ENCODE measurements at places on chromosomes 5 and 9. TPM values are rescaled to one million over a fixed set of nuclear protein-coding genes. Genes with fewer than 3 reads are reported as not detected.

Gene IFNA13
- not detected for total RNA-seq

Gene PAEP
- not detected for total RNA-seq

Gene SPATA31A3
- not detected for total RNA-seq

Gene SLIT3
- total RNA-seq, result 43.8 TPM

Gene MARCOL
- not detected for total RNA-seq

Gene BRIX1
- total RNA-seq, result 28.7 TPM

Gene FBP1
- total RNA-seq, result 24.0 TPM

Gene LRRC70
- total RNA-seq, result 1.0 TPM

Gene GNA14
- 1.5 TPM for total RNA-seq

Gene PPP3R2
- not detected for total RNA-seq

All from hepatocyte (in vitro differentiated cells).